ENCODE measurements at places on chromosomes 6 and 20. TPM values are rescaled to one million over a fixed set of nuclear protein-coding genes. Genes with fewer than 3 reads are reported as not detected.

BPIFB1 gene
- total RNA-seq: not detected

EYS gene
- under 0.01 TPM for total RNA-seq

SOBP gene
- 7.1 TPM for total RNA-seq

SAYSD1 gene
- total RNA-seq: 18.8 TPM

RIPPLY2 gene
- not detected for total RNA-seq

FAM162B gene
- total RNA-seq: 16.4 TPM

Measured in tibial nerve (tissue), 4 donors.